ENCODE measurements at places on chromosomes 6 and 20. TPM values are rescaled to one million over a fixed set of nuclear protein-coding genes. Genes with fewer than 3 reads are reported as not detected.

- H3K4me1 ChIP-seq, result peaks cover 3% of the 10 kb centered on the region
- no peaks in the 10 kb centered on the region for H3K36me3 ChIP-seq
- no peak overlapping the region for H3K27ac ChIP-seq
- H3K27me3 ChIP-seq, result peaks cover 4% of the 10 kb centered on the region
Observed at GRCh38 chr6:13538084-13538483, 36.3 kb upstream of the SIRT5 start.

DNA sequence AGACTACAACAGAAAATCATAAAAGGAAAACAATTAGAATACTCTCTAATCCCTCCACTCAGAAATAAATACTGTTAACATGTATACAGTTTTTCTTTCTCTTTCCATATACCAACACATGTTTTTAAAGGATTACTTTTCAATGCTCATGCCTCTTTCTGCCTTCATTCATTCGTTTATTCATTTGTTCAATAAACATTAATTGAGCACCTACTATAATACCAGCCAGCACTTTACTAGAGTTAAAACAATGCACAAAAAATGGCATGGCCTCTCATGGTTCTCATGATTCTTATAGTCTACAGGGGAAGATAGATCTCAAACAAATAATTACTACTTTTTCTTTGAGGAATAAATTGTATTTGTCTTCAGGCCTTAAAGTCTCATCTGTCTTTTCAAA is 70.3 kb upstream of the RIPOR2 start:
- H3K27me3 ChIP-seq, result no peaks in the 10 kb centered on the region
- peak overlapping the region; percentile 83 for H3K27ac ChIP-seq
- H3K36me3 ChIP-seq, result no peaks in the 10 kb centered on the region
- H3K4me1 ChIP-seq, result peaks cover 67% of the 10 kb centered on the region
- no peak for DNase-seq
- no peak overlapping the region for H3K4me3 ChIP-seq

- no peaks in the 10 kb centered on the region for H3K4me1 ChIP-seq
- H3K4me3 ChIP-seq, result no peak overlapping the region
- no peaks in the 10 kb centered on the region for H3K27me3 ChIP-seq
- H3K27ac ChIP-seq, result no peak overlapping the region
- no peak for DNase-seq
Observed at GRCh38 chr6:83354747-83355146, 76.1 kb downstream of the ME1 start.

GRCh38 chr6:63560801-63561287 is 11.4 kb upstream of the LOC128125822 start:
- peaks cover 8% of the 10 kb centered on the region for H3K4me1 ChIP-seq
- no peak overlapping the region for H3K4me3 ChIP-seq
- DNase-seq, result no peak
- no peaks in the 10 kb centered on the region for H3K36me3 ChIP-seq
- no peak overlapping the region for H3K27ac ChIP-seq
- peaks cover 4% of the 10 kb centered on the region for H3K27me3 ChIP-seq

DNA sequence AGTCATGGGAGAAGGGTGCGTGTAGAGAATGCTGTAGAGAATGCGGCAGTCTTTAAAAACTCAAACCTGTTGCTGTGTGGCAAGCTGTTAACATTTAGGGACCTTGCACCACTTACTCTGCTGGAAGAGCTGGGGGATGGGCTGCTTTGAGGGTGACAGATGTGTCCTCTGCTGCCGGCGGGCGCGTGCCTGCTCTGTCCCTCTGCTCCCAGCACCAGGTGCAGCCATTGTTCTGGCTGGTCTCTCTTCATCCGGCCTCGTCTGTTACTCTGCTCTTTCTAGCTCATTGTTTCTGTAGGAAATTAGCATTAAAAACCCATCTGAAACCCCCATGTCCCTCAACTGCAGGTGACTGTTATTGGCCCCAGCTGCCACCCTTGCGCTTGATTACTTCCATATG is 78.5 kb downstream of the CBFA2T2 start:
- no peak overlapping the region for H3K27ac ChIP-seq
- H3K36me3 ChIP-seq, result no peaks in the 10 kb centered on the region
- DNase-seq, result no peak
- H3K4me1 ChIP-seq, result peaks cover 19% of the 10 kb centered on the region
- no peak overlapping the region for H3K4me3 ChIP-seq
- H3K27me3 ChIP-seq, result no peaks in the 10 kb centered on the region

- peaks cover 67% of the 10 kb centered on the region for H3K4me1 ChIP-seq
- H3K36me3 ChIP-seq, result peaks cover 78% of the 10 kb centered on the region
- no peaks in the 10 kb centered on the region for H3K27me3 ChIP-seq
Observed at GRCh38 chr6:89952686-89953085, 58.4 kb downstream of the GJA10 start.

DNA sequence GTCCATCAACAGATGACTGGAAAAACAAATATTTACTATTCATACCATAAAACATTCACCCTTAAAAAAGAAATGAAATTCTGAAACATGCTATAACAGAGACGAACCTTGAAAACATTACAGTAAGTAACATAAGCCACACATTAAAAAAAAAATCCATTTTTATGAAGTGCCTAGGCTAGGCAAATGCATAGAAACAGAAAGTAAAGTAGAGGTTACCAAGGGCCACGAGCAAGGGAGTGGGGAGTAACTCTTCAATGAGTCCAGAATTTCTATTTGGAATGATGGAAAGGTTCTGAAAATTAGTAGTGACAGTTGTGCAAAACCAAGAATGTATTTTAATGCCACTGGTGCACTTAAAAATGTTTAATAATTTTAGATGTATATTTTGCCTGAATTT is 47.7 kb downstream of the STAU1 start:
- no peak overlapping the region for H3K4me3 ChIP-seq
- DNase-seq, result no peak
- H3K36me3 ChIP-seq, result peaks cover 32% of the 10 kb centered on the region

DNA sequence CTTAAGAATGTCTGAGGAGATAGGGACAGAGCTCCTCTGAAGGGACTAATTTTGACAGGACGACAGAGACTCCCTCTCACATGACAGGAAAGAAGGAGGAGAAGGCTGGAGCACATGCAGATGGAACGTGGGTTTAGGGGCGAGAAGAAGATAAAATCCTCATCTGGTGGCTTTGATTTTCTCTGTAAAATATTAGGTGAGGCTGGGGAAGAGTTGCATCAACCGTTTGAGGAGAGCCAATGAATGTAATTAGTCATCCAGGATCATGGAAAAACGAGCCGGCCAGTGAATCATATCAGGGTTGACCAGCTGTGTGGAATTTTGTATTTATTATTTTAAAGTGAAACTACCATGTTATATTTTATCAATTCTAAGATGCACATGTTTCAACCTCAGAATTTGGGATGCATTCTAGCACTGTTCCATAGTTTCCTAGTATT is 46.9 kb upstream of the ADGRF4 start:
- H3K4me3 ChIP-seq, result no peak overlapping the region
- H3K27ac ChIP-seq, result no peak overlapping the region
- H3K27me3 ChIP-seq, result peaks cover 2% of the 10 kb centered on the region
- H3K4me1 ChIP-seq, result peaks cover 5% of the 10 kb centered on the region
- no peak for DNase-seq
- H3K36me3 ChIP-seq, result no peaks in the 10 kb centered on the region

Gene SAMD3
- 3.2 TPM for total RNA-seq

Gene BPIFA1
- total RNA-seq, result not detected

Gene EPPIN
- not detected for total RNA-seq

All from activated T-helper 2 cell treated with anti-CD3 and anti-CD28 coated beads, Interferon-gamma antibody, Interleukin-2, Interleukin-4, amounts not matched to agents 10 μg/mL and 5 μg/mL and 100 μg/mL, durations not matched to agents 14 hours and 24 hours and 36 hours (primary cell).